ENCODE measurements at places on chromosomes 3 and 15.

DNA sequence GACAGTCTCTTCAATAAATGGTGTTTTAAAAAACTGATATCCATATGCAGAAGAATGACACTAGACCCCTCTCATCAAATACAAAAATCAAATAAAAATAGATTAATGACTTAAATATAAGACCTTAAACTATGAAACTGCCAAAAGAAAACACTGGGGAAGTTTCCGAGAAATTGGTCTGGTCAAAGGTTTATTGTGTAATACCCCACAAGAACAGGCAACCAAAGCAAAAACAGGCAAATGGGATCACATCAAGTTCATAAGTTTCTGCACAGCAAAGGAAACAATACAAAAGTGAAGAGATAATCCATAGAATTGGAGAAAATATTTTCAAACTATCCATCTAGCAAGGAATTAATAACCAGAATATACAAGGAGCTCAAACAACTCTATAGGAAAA, 126.2 kb downstream of the GOLIM4 start:
- DNase-seq, result no peak

DNA sequence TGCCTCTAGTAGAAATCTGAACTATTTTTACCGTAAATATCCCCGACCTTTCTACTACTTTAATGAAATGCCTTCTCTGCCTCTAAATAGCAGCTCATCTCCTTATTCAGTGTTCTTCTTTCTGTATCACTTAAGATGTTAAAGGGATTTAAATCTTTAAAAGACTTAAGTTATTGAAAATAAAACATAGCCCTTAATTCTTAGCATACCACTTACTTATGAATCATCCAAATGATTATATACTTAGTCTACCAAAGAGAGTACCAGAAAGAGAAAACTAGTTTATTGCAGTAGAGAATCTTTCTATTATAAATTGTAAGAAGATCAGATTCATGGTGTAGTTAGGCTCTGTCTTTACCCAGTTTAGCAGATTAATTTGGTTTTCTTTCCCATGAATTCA, 802.0 kb downstream of the TBL1XR1 start:
- no peak for DNase-seq

GRCh38 chr15:95880031-95880570, 450.4 kb upstream of the NR2F2 start:
- DNase-seq, result no peak

DNA sequence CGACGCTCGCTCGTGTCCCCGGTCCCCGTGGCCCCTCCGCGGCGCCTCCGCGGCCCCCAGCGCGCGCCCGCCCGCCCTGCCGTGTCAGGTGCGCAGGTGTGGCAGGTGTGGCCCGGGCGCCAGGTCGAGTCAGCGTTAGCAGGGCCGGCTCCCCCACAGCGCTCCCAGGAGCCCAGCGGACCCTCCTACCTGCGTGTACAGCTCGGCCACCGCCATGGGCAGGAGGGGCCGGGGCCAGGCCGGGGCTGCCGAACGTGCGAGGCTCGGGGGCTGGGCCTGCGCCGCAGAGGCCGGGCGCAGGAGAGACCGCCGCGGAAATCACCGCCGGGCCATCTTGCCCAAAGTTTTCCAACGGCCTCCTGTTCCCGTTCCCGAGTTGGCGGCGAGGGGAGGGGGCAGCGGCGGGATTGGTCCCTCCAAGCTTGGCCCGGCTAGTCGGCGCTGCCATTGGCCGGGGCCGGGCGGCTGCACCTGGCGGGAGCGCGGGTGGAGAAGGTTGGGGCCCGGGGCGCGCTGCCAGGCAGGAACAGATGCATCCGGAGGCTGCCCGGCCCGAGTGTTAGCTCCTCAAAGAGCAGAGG, at the start of gene MYO5C:
TSS of gene MYO5C (minus strand) at position 384 of the 581 bp plus-strand sequence. CDS start at position 216, 168 bp downstream.
- peak; percentile 18 for DNase-seq

DNA sequence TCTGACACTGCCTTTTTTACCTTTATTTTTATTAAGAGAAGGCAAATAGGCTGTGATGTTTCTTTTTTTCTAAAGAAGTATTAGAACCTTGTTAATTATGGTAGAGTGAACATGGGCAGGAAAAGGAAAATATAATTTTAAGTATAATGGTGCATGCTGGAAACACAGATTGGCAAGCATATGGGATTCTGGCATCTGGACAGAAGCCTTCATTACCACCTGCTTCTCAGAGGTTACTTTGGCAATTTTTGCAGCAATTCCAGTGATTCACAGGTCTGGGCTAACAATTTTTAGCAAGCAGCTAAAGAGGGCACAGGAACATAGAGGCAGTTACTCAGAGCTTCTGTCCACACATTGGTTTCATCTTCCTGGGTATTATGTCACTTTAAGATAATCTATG, 258.3 kb downstream of the DIPK2A start:
- no peak for DNase-seq

GRCh38 chr15:58513008-58513407, 81.2 kb downstream of the LIPC start:
- no peak for DNase-seq

DNA sequence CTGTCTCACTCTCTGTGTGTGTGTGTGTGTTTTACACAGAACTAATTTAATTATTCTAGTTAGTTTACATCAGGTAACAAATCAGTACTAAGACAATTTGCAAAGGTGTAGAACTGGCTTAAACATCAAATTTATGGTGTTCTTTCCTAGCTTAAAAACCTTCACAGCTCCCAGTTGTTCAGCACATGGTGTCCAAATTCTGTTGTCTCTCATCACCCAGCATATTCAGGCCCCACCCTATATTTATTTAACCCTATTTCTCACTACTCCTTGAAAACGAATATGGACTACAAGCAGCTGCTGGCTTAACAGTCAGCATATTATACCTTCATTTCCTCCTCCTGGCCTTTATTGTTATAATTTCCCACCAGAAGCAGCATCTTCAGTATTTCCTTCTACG, 1.2 kb downstream of the IL20RB start:
- DNase-seq, result no peak

DNA sequence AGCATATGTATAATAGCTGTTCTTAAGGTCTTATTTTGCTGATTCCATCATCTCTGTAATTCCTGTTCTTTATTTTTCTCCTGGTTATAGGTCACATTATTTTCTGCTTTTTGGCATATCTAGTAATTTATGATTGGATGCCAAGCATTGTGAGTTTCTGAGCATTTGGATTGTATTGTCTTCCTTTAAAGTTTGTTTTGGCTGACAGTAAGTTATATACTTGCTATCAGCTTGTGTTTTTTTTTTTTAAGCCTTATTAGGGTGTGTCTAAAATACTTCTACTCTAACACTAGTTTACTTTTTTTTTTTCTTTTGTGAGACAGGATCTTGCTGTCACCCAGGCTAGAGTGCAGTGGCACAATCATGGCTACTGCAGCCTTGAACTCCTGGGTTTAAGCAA, 10.1 kb downstream of the MKRN2 start:
- no peak for DNase-seq

DNA sequence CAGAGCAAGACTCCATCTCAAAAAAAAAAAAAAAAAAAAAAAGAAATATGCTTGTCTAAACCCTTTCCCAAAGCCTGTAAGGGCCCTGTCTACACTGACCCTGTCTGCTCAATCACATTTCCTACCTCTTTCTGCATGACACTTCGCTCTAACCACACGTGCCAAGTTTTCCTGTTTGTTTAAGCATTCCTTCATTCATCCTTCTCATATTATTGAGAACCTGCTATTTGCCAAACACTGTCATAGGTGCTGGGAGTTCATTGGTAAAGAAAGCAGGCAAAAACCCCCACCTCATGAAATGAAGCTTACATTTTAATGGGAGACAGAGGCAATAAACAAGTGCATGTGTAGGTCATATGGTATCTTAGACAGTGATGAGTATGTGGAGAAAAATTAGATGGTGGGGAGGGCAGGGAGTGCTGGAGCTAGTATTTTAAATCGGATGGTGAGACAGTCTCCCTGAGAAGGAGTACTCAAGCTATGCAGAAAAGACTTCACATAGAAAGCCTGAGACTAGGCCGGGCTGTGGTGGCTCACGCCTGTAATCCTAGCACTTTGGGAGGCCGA, 48.0 kb downstream of the B3GNT5 start:
- peak; percentile 55 for DNase-seq

DNA sequence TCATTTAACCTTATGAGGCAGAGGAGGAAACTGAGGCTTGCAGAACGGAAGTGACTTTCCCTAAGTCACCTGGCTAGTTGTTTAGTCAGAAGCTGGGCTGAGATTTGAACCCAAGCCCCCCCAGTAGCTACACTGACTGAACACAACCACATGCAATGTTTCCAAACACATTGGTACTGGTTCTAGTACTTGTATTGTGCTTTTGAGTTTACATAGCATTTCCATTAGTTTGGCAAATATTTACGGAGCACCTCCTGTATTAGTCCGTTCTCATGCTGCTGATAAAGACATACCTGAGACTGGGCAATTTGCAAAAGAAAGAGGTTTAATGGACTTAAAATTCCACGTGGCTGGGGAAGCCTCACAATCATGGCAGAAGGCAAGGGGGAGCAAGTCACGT, 56.3 kb upstream of the ITGA11 start:
- DNase-seq, result no peak

GRCh38 chr15:69626095-69627066, 173.8 kb downstream of the RPLP1 start:
- no peak for DNase-seq

DNA sequence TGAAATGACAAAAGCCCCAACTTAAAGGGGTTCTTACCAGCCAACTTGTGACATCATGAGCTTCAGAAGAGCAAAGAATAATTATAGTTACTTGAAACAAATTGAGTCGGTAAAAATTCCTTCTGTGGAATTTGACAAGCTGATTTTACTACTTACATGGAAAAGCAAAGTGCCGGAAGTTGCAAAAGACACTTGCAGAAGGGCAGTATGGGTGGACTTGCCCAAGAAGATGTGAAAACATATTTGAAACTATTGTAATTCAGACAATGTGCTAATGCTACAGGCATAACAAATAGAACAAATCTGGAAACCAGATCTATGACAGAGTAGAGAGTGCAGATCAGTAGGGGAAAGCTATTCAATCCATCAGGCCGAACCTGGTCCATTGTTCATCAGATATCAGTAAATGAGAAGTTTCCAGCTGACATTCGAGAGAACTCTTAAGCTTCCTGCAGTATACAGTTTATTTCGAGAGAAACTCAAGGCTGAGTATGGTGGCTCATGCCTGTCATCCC, 2.5 kb upstream of the KIF7 start:
- no peak for DNase-seq

DNA sequence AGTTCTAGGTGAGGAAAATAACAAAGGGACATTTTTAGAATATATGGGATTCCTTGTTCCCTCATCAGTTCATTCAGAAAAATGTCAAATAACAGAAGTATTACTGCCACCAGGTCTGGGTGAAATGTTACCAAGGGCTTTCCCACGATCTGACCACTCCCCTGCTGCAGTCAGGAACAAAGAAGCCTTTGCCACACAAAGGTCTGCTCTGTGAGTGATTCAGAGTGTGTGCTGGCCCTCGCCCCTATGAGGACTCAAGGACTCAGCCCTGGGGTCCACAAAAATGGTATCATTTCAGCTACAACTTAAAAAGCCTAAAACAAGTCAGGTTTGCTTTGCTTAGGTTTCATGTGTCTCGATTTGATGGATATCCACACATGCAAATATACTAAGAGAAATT, 5.0 kb downstream of the MKRN3 start:
- peak; percentile 24 for DNase-seq

- DNase-seq, result no peak
Measured at GRCh38 chr15:76979331-76979925, 15.5 kb upstream of the PSTPIP1 start.

GRCh38 chr15:80106051-80106450, 46.6 kb downstream of the ZFAND6 start:
- peak; percentile 77 for DNase-seq

DNA sequence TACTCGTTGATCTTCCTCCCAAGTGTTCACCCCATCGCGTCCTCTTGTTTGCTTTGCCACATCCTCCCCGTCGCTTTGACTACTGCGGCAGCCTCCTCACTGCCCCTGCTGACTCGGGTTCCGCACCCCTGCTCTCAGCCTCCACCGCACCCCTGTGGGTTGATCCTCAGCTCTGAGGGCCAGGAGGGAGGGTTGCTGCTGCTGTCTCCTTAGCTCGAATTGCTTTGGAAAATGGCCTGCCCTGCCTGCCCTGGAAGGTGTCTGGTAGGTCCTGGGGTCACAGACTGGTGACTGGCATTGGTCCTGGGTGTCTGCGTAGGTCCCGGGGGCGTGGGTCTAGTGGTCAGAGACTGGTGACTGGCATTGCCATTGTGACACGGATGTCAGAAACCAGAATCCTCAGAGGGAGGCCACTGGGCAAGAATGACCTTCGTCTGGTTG, 9.4 kb downstream of the MUC4 start:
- DNase-seq, result no peak

- no peak for DNase-seq
Measured at GRCh38 chr3:32411442-32411841, 19.8 kb downstream of the CMTM7 start.

- peak; percentile 65 for DNase-seq
Measured at GRCh38 chr3:82157952-82158351, 396.5 kb upstream of the GBE1 start.

GRCh38 chr3:6861625-6862000, 698 bp downstream of the GRM7 start:
- no peak for DNase-seq

DNA sequence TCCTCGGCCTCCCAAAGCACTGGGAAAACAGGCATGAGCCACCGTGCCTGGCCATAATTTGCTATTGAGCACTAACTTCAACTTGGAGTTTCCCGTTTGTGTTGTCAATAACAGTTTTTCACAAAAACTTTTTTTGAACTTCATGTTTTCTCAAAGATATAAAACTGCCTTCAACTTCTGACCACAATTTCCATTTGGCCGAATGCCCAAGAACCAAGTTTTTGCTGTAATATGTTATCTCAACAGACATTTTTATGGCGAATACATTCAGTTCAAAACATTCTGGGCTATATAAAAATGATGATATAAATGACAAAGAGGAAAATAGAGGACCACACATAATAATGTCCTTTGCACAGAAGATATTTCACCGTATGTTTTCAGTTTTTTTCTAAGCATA, 56.4 kb downstream of the NEDD4 start:
- peak; percentile 27 for DNase-seq

- no peak for DNase-seq
Measured at GRCh38 chr15:73539212-73540128, 93.7 kb downstream of the NPTN start.

- peak; percentile 76 for DNase-seq
Measured at GRCh38 chr3:129557548-129557894, 14.5 kb downstream of the H1-8 start.

- DNase-seq, result no peak
Measured at GRCh38 chr3:89368846-89369245, 261.4 kb downstream of the EPHA3 start.

DNA sequence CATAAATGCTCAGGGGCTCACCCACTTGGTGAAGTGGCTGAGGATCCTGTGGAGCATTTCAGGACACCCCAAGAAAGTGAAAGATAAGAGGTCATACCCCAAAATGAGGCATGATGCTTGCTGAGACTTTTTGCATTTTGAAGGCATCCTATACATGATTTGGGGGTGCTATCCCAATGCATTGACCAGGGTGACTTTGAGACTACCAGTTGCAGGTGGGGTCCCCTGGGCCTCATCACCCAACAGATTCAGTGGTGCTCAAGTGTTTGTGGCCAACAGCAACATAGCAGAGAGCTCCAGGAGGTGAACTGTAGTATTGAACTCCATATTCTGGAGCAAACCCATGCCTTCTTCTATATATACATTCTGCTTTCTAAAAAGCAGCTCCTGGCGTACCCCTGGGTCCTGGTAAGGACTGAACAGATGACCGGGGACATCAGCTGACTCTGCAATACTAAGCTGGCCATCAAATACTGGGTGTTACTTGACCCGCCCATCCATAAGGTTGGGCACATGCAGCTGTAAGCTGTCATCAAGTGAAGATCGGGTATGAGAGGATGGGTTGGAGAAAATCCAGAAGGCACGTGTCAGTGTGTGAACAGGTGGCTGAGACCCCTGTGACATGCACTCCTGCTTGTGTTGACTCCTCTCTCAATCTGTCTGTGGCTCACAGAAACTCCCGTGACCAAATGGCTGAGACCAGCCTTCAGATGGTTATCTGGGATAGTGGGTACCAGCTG, 143.3 kb downstream of the KLF13 start:
- no peak for DNase-seq
